ENCODE measurements at places on chromosomes 13 and 19.

DNA sequence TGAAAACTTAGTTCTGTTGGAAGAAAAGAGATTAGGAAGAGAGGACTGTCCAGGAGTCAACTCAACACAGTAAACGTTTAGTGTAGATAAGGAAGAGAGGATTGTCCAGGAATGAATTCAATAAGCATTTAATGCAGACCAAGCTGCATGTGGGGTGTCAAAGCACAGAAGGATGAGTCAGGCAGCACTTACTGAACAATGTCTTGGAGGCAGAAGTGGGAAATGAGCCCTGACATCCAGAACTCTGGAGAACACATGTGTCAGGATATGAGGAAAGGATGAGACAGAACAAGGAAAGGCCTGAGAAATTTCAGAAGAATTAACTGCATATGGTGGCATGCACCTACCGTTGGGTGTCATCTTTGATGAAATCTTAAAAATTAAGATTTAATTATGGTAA is 429.2 kb upstream of the HTR2A start:
- no peak for DNase-seq

- DNase-seq: no peak
Measured at GRCh38 chr13:24131749-24132148, 28.8 kb upstream of the SPATA13 start.

- no peak for DNase-seq
Measured at GRCh38 chr19:41223431-41224234, 4.6 kb downstream of the AXL start.

- DNase-seq: no peak
Measured at GRCh38 chr19:51364200-51365106, 1.7 kb downstream of the ETFB start.

DNA sequence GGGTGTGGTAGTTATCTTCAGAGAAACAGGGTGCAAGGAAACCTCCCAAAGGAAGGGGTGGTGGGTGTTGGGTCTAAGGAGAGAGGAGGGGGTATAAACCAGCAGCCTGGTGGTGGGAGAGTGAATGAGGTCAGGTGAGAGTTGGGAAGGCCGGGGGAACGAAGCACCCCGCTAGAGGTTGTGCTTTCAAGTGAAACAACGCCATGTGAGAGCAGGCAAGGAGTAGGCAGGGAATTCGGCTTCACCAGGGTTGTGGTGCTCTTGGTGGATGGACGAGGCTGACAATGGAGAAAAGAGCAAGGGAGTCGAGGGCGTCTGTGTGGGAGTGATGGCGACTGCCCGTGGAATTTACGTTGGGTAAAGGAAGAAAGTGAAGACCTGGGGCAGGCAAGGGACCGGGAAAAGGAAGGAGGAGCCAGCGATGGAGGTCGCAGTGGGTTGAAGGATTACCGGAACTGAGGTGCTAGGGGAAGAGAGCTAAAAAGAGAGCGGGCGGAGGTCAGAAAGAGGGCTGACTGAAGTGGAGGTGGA is 2.1 kb upstream of the MLNR start:
- DNase-seq: no peak

DNA sequence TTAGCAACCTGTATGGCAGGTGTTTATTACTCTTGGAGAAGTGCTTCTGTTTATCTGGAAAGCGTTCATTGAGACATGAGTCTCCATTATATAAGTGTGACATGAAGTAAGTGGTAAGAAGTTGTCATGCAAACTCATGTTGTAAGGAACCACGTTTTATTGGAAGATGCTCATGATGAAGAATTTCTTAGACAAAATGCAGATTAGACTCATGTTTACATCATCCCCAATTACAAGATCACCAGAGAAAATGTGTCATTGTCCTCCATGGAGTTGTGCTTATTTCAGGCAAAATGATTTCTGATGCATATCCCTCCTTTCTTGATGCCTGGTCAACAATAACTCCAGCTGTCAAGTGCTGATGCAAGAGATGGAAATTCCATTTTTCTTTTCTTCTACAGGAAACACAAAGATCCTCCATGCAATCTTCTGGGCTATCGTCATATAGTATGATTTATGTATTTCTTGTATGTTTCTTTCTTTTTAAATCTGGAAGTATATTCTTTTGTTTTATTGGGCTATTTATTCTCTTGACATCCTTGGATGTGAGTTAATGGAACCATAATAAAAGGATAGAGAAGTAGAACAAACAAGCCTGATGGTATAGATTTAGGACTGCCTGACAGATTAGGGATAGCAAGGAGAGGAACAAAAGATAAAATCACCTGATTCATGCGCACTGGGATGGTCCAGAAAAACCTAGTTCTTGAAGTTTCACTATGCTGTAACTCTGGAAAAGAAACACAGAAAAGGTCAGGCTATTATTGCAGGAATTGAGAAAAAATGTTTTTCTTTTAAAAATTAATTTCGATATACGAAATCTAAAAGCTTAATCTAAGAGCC is 50.7 kb upstream of the DIAPH3 start:
- DNase-seq: no peak

DNA sequence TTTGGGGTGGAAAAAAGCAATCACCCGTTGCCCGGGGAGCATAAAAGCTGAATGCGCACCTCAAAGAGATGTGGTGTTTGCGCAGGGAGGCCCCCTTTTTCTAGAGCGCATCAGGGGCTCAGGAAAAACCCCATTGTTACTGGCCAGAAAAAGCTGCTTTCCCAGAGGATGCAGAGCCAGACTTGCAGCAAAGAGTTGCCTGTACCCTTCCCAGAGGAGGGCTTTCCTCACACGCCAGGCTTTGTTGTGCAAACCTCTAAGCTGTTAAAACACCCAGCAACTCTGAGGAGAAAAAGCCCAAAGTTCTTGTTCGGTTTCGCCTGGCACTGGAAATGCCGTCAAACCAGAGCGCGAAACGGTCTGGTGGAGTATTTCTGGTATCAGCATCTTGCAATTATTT is 29.3 kb downstream of the GSX1 start:
- no peak for DNase-seq

GRCh38 chr13:109148243-109148642 is 518.8 kb downstream of the MYO16 start:
- DNase-seq: no peak

GRCh38 chr19:14478113-14478545 is 3.0 kb upstream of the PTGER1 start:
- no peak for DNase-seq

DNA sequence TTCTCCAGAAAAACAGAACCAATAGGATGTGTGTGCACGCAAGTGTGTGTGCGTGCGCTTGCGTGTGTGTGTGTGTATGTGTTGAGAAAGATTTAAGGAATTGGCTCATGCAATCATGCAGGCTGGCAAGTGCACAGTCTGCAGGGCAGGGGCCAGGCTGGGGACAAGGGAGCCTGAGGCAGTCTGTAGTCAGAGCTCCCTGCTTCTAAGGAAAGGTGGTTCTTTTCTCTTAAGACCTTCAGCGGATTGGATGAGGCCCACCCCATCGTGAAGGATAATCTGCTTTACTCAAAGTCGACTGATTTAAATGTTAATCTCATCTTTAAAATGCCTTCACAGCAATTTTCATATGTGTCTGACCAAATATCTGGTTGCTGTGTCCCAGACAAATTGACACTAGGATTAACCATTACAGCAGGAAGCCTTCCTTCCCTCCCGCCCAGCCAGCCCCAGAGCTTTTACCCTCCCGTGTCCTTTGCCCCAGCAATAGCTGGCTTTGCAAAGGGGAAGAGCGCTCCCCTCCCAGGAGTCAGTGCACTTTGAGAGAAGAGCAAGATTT is 15.0 kb upstream of the NAXD start:
- DNase-seq: no peak

DNA sequence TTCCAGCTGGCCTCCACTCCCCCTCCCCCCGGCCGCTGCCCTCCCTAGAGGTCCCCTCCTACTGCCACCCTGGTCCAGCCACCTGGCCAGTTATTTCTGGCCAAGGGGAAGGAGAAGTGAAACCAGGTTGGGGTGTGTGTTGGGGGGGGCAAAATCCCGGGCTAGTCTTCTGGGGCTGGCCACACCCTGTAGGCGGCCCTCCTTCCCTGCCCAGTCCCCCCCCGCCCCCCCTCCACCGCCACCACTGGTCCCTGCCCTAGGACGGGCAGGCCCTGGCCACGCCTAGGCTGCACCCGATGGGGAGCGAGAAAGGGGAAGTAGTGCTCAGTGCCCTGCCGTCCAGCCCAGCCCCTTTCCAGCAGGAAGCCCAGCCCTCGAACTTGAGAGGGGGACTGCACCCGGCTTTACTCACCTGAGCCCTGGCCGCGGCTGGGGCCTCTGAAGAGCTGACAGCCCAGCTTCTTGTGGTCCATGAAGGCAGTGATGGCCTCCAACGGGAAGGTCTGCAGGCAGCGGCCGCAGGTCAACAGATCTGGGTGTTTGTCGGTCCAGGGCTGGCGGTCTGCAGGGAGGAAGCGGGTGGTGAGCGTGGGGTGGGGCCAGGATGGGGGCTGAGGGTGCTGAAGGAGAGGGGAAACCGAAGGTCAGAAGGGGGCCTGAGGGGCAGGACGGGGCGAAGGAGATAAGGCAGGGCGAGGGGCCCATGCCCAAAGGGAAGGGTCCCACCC is 813 bp downstream of the ZNF296 start:
- DNase-seq: no peak

DNA sequence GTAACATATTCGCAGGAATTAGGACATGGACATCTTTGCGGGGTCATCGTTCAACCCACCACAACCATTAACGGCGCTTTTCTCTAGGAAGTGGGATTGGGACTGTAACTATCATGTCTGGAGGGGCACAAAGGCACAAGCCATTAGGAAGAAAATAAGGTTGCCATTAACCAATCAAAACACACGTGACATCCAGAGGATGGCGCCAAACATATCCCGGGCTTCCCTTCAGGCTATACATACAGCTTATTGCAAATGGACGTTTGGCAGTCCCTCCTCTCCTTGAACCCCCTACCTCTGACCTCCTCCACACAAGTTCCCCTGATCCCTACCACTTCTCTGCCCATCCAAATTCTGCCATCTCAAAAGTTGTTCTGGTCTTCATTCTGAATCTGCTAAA is 26.6 kb upstream of the GSX1 start:
- no peak for DNase-seq

GRCh38 chr13:113951246-113951999 is 22.5 kb downstream of the C13orf46 start:
- DNase-seq: peak; percentile 63

- DNase-seq: no peak
Measured at GRCh38 chr13:91313581-91313980, 33.9 kb upstream of the MIR17HG start.

DNA sequence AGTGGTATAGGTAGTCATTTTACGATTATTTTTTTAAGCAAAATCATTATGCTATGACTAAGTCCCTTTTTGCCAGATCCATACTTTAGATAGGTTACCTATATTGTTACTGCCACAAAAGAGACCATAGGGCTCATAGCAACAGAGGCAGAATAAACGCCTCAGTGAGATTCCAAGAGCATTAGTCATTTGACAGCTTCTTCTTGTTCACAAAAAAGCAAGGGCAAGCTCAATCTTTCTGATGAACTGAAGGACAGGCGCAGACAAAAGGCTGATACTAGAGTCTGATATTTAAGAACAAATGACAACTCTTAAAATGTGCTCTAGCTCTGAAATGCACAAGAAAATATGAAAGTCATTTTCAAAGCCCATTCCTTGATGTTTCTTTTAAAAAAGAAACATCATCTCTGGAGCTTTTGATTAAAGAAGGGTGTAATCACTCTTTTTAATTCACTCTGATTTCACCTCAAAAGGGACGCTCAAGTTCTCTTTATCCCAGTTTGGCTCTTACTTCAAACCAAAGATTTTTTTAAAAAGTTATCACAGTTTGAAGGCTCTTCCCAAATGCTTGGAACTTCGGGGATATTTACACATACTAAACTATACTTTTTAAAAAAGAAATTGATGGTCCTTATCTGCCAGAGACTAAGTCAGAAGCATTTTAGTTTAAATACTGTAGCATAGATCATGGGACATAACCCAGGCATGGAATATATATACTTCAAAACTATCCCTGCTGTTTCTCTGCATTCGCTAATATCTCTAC is 187.2 kb downstream of the EFNB2 start:
- no peak for DNase-seq

DNA sequence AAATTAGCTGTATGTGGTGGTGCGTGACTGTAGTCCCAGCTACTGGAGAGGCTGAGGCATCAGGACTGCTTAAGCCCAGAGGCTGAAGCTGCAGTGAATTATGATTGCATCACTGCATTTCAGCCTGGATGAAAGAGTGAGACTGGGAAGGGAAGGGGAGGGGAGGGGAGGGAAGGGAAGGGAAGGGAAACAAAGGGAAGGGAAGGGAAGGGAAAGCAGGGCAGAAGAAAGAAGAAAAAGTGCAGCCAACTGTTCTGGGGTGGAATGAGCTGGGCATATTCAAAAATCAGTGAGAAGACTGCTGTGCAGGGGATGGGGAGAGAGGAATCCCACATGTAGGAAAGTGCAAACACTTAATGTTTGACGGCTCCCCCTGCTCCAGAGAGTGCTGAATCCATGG is 905.5 kb downstream of the UQCRFS1 start:
- DNase-seq: no peak

- no peak for DNase-seq
Measured at GRCh38 chr13:27853861-27854260, 61.6 kb downstream of the GSX1 start.

- DNase-seq: no peak
Measured at GRCh38 chr19:2720777-2721569, at the start of gene DIRAS1. TSS of gene DIRAS1 (minus strand) at chr19:2721372. CDS start at chr19:2717806, 3,566 bp downstream.

DNA sequence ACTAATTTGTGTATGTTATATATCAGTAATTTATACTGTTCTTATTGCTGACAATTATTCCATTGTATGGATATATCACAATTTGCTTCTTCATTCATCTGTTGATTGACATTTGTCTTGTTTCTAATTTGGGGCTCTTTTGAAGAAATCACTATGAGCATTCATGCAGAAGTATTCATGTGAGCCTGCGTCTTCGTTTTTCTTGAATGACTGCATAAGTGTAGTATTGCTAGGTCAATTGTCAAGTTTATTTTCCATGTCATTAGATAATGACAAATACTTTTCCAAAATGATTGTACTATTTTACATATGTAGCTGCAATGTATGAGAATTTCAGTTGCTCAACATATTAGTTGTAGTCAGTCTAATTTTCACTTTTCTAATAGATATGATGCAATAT is 1796.9 kb downstream of the SLITRK5 start:
- no peak for DNase-seq

DNA sequence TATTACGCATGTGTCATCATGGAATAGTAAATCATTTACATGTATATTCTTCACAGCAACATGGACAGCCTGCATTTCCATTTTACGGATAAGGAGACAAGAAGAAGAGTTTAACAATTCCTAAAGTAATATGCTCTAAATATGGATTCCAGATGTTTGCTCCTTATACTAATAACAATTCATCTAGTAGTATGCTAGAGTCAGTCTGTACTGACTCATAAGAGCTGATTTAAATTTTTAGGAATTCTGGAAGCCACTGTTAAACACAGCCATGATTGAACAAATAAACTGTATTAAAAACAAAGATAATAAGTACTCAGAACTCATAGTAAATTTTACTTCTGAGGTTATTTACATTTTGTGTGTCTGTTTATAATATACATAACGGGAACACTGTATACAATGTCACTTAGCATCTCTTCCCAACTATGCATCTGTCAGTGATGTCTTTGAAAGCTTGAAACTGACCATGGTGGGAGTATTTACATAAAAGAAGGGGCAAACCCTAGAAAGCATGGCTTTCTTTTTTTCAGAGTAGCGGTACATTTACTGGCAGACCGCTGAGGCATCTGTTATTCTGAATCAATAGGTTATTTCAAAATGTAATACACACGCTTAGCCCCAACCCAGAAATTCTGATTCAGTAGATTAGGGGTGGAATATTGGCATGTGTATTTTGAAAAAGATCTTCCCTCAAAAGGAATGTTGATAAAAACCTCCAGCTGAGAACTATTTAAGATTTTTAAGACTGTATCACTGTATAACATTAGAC is 12.9 kb downstream of the ZC3H13 start:
- no peak for DNase-seq

GRCh38 chr19:41758846-41759245 is 3.5 kb downstream of the CEACAM6 start:
- no peak for DNase-seq

Data from CD8-positive, alpha-beta T cell (primary cell).